ENCODE measurements at places on chromosomes 1 and 21.

- no peak for DNase-seq
Observed at GRCh38 chr1:230843503-230844309, 24.6 kb downstream of the C1orf198 start.

- DNase-seq = peak; percentile 27
Observed at GRCh38 chr21:44024887-44025353, 12.8 kb downstream of the TRAPPC10 start.

DNA sequence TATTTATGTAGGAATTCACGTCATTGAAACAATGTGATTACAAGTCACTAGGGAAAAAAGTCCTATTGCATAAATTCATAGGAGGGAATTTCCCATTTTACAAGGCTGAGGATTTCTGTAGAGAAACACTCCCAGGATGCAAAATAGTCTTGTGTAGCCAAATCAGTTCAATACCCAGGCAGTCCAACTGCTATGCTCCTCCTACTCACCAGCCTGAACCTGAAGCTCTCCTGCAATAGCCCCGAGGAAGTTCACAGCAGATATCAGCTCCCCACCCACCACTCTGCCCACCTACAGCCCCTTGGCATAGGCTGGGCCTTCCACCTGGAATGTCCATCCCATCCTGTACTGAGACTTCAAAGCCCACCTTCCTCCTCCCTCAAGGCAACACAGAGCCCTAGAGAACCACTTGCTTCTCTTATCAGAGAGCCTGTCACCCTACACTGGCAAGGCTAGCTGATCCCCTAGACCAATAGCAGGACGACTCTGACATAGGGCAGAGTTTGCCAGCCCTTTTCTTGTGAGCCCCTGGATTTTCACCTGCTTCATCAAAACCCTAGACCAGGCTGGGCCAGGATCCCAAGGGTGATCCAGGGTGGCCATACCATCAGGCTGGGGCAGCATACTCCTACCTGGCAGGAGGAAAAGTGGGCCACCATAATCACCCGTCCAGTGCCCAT is 1.5 kb downstream of the LSS start:
- DNase-seq = peak; percentile 24

DNA sequence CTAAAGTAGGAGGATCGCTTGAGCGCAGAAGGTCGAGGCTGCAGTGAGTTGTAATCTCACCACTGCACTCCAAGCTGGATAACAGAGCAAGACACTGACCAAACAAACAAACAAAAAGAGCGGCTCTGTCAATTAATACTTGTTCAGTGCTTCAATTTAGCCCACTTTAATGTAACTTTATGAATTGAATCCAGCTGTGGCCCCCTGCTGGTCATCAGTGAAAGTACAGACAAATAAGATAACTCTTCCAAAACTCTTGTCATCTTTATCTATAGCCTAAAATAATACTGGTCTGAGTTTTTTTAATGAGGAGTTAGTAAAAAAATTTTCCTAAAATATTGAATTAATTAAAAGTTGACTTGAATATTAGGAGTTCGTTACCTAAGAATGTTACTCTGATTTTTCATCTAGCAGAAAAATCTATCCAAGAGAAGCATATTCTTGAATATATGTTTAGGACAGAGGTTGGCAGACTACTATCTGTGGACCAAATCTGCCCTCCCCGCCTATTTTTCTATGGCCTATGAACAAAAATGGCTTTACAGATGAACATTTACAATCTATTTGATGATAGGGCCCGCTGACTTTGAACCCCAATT is 26.1 kb downstream of the ATP5PF start:
- DNase-seq = peak; percentile 68

GRCh38 chr1:152247316-152247715 is 23.3 kb upstream of the HRNR start:
- no peak for DNase-seq

GRCh38 chr1:90781534-90781933 is 64.4 kb upstream of the BARHL2 start:
- DNase-seq = no peak

DNA sequence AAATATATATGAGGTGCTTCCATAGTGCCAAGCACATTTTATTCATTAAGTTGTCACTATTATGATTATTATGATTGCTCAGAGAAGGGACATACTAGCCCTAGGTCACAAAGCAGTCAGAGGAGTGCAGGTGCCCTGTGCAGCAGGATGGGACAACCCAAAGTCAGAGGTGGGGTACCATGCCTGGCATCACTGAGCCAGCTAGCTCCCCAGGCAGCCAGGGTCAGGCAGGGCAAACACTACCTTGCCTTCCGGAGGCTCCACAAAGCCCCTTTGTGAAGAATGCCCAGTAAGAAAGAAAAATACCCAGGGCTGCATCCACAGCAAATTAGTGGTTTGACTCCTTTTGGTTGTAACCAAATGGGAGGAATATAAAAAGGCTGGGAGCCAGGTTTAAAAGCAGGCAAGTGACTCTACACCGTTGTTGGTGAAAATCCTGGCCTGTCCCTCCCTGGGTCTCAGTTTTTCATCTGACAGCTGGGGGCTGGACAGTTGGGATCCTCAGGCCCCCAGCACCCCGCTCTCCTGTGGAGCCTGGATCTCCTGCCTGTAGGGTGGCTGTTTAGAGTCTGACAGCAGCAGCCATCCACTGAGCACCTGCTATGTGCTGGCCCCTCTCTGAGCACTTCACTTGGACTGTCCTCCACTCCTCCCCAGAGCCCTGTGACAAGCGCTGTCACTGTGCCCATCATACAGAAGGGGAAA is 98.8 kb downstream of the GLIS1 start:
- no peak for DNase-seq

- no peak for DNase-seq
Observed at GRCh38 chr1:215052256-215053015, 30.1 kb upstream of the KCNK2 start.

- no peak for DNase-seq
Observed at GRCh38 chr1:159600894-159601293, 13.3 kb downstream of the APCS start.

GRCh38 chr1:160538985-160539651 is 16.1 kb upstream of the SLAMF6 start:
- DNase-seq = peak; percentile 60

- DNase-seq = no peak
Observed at GRCh38 chr21:37915941-37916309, 332 bp downstream of the KCNJ6 start.

DNA sequence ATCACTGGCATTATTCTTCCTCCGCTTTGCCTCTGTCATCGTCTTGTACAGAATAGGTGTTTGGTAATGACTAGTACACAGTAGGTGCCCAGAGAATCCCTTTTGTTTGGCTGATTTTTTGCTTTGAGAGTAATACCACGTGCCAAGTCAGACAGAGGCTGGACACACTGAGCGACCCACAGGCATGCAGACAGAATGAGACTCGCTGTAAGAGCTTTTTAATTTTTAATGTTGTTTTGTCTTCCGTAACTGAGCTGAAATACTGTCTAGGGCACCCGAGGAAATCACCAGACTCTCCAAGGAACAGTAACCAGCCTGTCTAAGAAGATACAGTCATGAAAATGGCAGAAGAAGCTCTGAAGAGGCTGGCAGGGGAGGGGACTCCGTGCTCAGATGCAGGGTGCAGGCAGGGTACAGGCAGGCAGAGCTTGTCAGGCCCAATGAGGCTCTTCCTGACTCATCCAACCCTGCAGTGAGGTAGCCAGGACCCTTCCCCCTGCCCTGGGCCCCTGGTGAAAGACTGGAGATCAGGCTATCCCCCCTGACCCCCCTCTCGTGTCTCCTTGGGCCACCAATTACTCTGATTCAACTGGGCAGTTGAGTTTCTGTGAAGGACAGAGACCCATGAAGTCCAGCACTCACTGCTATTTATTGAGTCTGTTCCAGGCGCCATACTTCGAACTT is 60.1 kb upstream of the ECE1 start:
- DNase-seq = no peak

- no peak for DNase-seq
Observed at GRCh38 chr1:3086272-3086974, 17.4 kb downstream of the PRDM16 start.

DNA sequence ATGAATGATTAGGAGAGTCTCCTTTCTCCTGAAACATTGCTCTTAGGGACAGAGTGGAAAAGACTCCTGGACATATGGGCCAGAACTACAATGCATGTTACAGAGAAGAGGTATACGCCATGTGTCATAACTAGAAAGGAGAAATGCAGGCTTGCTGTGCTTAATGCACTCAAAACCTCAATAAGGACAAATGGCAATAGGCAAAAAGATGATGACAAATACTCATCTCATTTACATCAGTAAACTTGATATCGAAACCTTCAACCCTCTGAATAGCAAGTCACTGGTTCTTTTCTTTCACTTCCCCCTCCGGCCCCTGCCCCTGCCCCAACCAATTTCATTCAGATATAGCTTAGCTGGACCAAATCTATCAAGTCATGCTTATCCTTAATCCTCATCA is 1.9 kb upstream of the GPR88 start:
- no peak for DNase-seq

DNA sequence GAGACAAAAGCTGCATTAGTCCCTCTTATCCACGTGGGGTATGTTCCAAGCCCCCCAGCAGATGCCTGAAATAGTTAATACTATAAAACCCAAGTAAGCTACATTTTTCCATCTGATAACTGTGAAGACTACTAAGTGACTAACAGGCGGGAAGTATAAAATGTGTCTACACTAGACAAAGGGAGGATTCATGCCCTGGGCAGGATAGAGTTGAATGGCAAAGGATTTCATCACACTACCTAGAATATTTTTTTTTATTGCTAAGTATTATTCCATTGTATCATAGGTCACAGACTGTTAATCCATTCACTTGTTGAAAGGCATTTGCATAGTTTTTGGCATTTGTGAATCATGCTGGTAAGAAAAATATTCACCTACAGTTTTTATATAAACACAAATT is 26.4 kb upstream of the CFHR4 start:
- no peak for DNase-seq

- no peak for DNase-seq
Observed at GRCh38 chr1:46480959-46481646, 8.5 kb upstream of the DMBX1 start.

DNA sequence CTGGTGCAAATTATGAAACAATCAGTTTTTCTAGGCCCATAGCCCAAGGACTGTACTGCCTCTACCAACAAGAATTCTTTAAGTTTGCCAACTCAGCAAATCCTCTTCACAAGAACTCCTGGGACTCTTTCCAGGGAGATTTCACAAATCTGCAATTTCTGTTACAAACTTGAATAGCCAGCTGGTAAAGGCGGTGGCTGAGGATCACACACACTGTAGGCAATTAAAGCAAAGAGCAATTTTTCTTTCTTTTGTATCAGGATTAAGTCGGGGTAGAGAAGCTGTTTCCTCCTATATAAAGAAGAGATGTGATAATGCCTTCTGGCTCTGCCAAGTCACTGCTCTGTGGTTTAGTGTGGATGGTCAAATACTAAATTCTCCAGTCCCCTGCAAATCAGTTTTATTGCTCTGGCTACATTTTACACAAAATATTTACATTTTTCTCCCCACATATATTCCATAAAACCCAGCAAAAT is 1.7 kb downstream of the ALDH9A1 start:
- peak; percentile 9 for DNase-seq

DNA sequence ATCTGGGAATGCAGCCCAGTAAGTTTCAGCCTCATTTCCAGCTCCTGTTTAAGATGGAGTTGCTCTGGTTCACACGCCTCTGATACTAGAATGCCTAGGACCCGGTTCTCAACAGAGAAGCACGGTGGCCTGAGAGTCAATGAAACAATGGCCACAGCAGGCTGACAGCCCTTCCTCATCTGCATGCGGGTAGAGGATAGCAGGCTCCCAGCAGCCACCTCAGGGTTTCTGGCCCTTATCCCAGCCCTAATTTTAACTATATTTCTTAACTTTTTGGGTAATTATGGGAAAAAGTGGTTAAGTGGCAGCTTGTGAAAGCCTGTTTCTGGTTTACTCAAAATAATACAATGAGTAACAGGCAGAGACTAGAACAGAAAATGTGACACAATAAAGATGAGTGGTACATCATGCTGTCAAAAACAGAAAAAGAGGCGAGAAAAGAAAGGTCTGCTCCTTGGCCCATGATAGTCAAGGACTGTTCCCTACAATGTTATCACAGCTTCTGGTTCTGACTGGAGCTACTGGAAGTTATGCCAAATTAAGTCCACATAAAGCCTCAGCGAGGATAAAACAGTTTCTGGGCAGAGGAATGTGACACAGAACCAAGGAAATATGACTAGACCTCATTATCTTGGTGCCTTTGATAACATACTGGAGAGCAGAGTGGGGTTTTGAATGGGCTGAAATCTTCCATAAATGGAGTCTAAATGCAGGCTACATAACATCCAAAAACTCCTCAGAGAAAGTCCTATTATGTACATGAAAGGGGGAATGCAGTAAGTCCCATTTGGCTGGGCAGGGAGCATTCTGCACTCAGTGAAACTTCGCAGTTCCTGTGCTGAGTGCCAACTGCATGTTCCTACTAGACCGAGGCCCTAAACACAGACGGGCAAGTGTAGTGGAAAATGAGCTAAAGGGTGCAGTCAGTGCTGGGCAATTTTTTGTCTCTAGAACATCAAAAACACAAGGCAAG is 92.1 kb downstream of the NIBAN1 start:
- DNase-seq = no peak

- DNase-seq = no peak
Observed at GRCh38 chr21:39538453-39539042, 74.2 kb upstream of the B3GALT5 start.

GRCh38 chr1:211735208-211736170 is 60.1 kb upstream of the NEK2 start:
- DNase-seq = no peak

All from erythroblast (primary cell).